Non-pigmented ciliary epithelial cell (primary cell): ENCODE measurements at places on chromosomes 6 and 20.
A peak's percentile ranks its signal among the peaks of the same experiment; 100 is the strongest.

GRCh38 chr6:169722362-169723199, 1.7 kb downstream of the PHF10 start:
- no peak for DNase-seq

GRCh38 chr20:48828734-48829460, 1.1 kb upstream of the PREX1 start:
- no peak for DNase-seq

DNA sequence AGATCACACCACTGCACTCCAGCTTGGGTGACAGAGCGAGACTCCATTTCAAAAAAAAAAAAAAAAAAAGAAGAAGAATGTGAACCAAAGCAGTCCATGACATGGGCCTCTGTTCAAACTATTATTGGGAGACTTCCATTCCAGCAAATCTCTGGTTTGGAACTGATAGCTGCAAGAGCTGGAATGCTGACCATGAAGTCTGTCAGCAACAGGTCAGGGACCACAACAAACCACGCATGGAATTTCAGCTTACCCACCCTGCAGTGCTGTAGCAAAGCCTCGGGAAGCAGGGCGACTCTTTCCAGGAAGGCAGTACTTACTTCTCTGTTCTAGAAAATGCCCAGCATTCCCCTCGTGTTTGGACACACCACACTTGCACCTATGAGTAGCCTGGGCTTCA, 34.1 kb upstream of the TBC1D7 start:
- DNase-seq, result peak; percentile 22

GRCh38 chr6:2918936-2919335, 15.8 kb upstream of the SERPINB9 start:
- DNase-seq, result no peak

DNA sequence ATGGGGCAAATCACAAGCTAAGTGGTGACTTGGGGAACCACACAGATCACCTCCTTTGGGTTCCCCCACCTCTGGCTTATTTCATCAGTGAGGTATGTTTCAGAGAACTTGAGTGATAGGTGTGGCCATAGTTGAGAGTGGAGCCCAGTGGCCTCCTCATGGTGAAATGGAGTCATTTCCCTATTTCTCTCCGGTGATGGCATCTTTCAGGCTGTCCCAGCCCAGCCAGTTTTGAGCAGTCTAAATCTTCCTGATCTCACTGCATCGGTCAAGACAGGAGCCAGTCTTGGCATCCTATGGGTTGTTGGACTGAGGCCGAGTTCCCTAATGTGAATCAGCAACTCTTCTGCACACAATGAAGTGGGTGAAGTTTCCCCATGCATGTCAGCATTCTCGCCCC, 132.4 kb downstream of the EYA2 start:
- no peak for DNase-seq

- DNase-seq, result no peak
Observed at GRCh38 chr6:17020889-17021538, 80.8 kb upstream of the STMND1 start.

DNA sequence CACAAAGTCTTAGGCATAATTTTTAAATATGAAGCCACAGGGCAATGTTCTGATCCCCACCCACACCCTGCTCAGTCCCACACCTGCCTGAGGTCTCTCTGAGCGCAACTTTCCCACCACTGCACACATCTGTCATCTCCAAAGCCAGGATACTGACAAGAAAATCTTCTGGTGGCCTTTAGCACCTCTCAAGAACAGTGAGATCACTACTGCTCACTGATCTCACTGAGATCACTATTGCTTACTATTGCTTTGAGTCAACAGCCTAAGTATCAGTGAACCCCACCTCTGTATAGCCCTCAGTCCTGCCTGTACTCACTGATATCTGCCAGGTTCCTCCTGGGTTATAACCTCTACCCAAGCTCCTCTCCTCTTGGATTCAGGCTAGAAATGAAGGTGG, 6.4 kb downstream of the TNFRSF21 start:
- DNase-seq, result no peak

GRCh38 chr20:36085686-36086267, 68.8 kb upstream of the EPB41L1 start:
- DNase-seq, result peak; percentile 17

- DNase-seq, result no peak
Observed at GRCh38 chr20:6783752-6784151, 16.3 kb downstream of the BMP2 start.

- DNase-seq, result no peak
Observed at GRCh38 chr6:96853083-96853482, 15.8 kb upstream of the GPR63 start.

GRCh38 chr6:97150932-97151331, 132.1 kb downstream of the MMS22L start:
- no peak for DNase-seq

- DNase-seq, result no peak
Observed at GRCh38 chr20:24684956-24685691, 215.7 kb downstream of the SYNDIG1 start.

GRCh38 chr20:59141818-59142581, 21.6 kb upstream of the ZNF831 start:
- DNase-seq, result no peak

DNA sequence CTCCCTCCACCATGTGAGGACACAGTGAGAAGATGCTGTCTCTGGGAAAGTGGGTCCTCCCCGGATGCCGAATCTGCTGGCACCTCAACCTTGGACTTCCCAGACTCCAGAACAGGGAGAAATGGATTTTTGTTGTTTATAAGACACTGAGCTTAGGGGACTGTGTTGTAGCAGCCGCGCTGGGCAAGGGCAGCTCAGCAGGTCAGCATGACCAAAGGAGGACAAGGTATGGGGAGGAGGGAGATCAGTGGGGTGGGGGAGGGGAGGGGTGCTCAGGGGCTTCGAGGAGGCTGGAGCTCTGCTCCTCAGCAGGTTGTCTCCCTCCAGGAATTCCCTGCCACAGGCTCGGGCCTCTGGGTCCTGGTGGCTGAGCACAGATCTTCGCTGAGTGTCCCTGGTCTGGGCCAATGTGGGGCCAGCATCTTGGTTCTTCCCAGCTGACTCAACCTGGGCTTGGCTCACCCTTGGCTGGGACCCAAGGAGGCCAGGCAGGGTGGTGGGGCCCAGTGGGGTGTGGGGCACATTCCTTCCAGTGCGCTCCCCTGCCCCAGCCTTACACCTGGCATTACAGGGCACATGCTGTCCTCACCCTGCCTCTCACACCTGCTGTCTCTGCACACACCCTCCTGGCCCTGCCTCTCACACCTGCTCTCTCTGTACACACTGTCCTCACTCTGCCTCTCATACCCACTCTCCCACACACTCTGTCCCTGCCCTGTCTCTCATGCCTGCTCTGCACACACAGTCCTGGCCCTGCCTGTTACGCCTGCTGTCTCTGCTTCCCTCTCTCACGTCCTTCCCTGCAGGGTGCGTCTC, 107.3 kb downstream of the SYCP2 start:
- DNase-seq, result no peak

DNA sequence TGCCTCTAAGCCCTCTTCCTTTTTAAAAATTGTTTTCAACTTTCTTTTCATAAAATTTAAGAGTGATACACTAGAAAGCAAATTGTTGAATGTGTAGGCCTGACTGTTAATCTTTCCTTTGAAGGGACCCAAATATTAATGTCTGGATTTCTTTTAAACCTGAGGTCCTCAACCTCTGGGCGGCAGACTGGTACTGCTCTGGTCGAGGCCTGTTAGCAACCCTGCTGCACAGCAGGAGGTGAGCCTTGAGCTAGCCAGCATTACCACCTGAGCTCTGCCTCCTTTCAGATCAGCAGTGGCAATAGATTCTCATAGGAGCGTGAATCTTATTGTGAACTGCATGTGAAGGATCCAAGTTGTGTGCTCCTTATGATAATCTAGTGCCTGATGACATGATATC, 191.2 kb downstream of the MANEA start:
- DNase-seq, result no peak

DNA sequence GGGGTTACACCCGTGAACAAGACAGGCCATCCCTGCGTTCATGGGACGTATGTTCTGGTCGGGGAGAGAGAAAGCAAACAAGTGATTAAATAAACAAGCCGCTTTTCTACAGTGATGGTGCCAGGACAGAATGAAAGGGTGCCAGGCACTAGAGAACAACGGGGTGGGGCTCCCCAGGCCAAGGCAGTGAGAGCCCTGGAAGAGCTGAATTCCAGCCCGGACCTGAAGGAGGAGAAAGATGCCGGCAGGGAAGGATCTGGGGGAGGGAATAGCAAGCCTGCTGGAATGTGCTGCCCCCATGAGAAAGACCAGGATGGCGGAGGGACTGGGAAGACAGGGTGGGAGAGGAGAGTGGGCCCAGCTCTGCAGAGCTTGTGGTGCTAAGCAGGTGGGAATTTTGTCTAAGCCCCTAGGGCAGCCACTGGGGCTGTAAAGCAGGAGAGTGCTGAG, 7.5 kb downstream of the SNAI1 start:
- no peak for DNase-seq

DNA sequence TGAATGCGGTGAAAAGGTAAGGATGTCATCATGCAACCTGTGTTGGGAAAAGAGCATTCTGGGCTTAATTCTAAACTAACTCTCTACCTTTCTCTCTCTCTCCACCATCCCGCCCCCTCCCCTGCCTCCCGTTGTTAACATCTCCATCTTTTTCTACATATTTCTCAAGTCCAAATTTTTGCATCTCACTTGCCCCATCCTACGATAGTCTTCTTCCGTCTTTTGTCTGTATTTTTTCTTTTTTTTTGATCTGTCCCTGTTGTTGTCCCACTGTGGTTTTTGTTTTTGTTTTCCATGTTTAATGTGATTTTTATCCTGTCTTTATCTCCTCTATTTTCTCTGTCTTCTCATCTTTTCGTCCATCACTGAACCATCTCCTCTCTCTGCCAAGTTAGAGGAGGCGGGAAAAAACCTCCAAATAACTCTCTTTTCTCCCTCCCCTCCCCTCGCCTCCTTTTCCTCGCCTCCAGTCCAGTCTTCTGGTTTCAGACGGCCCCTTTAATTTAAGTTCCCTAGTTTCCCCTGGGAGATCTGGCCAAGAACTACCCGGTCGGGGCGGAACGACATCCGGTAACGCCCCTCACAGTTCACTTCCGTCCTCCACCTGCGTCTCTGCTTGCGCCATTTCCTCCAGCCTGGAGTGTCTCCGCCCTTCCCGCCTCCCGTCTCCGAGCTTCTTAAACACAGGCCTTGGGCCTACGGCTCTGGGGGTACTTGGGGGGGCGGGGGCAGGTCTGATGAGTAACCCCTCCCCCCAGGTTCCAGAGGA, at the start of gene NFKBIL1:
TSS of gene NFKBIL1 (plus strand) at position 651 of the 769 bp plus-strand sequence. CDS start at position 738, 87 bp downstream.
- DNase-seq, result peak; percentile 89

DNA sequence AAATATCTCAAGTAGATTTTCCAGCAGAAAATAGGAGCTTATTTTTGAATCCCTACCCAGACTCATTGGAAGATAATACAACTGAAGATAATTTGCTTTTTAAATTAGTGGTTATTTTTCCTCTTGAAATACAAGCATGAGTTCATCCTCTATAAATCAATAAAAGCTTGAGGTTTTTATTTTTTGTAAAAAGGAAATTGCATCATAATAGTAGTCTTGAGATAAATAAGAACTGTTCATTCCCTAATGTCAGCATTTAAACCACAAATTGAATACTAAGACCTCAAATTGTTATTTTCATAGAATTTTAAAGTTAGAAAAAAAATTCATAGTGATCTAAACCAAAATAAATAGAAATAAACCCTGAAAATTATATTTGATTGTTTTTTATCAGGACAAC, 719.1 kb downstream of the CD109 start:
- DNase-seq, result no peak
